ENCODE measurements at places on chromosomes 12 and 14.

GRCh38 chr14:95236221-95236620 is 78.9 kb upstream of the DICER1 start:
- DNase-seq: no peak

DNA sequence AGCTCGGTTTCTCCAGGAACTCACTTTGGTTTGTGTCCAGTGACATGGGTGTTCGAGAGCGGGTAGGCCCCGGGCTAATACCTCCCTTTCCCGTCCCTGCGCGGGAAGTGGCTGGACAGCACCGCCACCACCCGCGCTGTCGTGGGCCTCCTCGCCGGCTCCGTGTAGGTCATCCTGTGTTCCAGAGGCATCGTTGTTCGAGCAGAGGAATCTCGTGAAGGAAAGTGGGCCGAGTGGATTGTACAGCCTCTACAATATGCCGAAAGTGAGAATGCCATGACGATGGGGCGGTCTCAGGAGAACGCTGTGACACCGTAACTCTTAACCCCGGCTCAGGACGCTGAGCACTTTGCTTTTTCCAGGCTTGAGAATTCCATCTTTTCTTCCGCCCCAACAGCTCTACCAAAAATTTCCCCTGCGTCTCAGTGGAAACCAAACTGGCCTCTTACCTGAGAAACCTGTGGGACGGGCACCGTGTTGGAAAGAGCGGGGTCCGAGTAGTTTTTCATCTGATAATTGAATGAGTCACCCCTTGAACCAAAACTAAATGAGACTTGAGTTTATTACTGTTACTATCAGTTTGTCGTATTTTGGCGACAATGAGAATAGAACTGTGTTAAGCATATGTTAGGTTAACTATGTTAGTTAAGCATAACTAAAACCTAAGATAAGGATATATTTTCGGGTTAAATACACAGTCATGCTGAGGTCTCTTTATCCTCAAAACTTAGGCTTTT is 510 bp downstream of the EIF2S1 start:
- no peak for DNase-seq

- DNase-seq: peak; percentile 82
Measured at GRCh38 chr12:111405149-111405858, 419 bp upstream of the SH2B3 start.

GRCh38 chr12:58408516-58408915 is 467.1 kb downstream of the ATP23 start:
- DNase-seq: peak; percentile 63
